ENCODE measurements at places on chromosomes 1 and 21.

DNA sequence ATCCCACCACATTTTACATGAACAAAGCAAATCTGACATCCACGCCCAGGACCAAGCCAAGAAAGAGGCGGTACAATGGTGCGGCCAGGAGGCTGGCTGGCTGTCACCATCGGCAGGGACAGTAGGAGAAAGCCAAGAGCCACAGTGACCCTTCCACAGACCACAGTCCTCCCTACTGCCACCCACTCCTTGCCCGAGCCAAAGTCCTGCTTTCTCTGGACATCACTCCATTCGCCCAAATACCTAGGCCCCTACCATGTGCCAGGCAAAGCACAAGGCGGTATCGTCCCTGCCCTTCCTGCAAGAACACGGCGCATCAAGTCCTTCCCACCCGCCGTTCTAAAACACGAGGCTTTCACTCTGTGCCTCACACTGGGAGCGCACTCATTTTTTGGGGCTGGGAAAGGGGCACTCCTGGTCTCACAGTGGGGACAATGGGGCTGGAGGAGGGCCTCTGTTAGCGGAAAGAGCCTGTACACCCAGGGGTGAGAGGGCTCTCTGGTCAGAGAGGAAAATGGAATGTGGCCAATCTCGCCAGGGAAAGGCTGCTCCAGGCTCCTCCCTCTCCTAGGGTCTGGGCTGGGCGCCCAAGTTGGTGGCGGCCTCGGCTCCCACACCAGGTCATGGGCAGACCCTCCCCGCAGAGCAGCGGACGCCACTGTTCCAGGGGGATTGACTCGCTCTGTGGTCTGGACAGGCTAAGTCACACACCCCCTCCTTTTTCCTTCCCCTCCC is 26.5 kb downstream of the SSBP3 start:
- no peak for DNase-seq
- H3K27me3 ChIP-seq, result no peaks in the 10 kb centered on the region
- peaks cover 74% of the 10 kb centered on the region for H3K4me1 ChIP-seq

- DNase-seq, result no peak
- H3K36me3 ChIP-seq, result no peaks in the 10 kb centered on the region
Measured at GRCh38 chr1:30250338-30250983, 472.9 kb downstream of the MATN1 start.

DNA sequence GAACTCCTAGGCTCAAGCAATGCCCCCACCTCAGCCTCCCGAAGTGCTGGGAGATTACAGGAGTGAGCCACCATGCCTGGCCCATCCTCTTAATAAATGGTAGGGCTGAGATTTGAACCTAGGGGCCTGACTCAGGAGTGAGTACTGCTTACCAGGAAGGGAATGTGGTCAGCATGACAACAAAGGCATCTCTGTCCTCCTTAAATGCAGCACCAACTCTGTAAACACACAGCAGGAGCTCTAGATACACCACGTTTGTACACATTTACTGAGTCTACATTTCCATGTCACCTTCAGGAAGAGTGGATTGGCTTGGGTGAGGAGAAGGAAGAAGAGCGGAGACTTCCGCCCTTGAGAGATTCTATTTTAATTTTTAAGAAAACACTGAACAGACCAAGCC is 38.5 kb downstream of the HIVEP3 start:
- H3K27ac ChIP-seq, result no peak overlapping the region
- H3K4me3 ChIP-seq, result no peak overlapping the region
- DNase-seq, result no peak
- peaks cover 36% of the 10 kb centered on the region for H3K4me1 ChIP-seq

DNA sequence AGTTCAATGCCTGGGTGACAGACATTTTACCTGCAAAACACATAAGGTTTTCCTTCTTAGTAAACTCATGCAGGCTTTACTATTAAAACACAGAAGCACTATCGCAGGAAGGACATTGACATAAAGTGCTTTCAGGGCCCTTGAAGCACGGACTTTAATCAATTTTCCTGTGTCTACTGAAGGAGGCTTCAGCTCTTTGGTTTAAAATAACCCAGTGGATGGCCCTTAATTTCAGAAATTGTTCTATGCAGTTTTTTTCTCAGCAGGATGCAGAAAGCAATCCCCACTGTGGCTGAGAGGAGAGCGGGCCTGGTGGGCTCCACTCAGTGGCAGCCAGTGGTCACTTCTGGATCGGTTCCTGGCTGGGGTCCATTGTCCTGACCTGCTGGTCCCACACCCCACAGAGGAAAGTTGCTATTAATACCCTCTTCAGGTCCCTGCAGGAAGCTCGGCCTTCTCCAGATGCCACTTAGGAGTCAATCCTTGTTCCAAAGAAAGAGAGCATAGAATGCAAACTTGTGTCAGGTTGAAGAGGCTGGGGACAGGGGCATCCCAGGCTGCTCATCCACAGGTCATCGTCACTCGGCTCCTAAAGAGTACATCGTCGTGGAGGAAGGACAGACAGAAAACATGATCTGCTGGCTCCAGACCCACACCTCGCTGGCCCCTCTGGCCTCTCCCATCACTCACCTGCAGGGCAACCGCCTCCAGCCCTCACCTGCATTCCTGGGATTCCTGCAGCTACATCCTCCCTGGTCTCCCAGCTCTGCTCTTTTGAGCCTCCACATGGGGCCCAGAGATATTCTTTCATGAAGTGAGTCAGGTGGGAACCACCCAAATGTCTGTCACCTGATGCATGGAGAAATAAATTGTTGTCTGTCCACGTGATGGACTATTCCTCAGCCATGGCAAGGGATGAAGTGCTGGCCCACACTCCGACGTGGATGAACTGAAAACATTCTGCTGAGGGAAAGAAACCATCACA is 153.1 kb downstream of the PSMG1 start:
- peak; percentile 80 for DNase-seq
- H3K36me3 ChIP-seq, result peaks cover 6% of the 10 kb centered on the region
- peaks cover 51% of the 10 kb centered on the region for H3K4me1 ChIP-seq
- H3K27ac ChIP-seq, result peak overlapping the region; percentile 81
- H3K27me3 ChIP-seq, result no peaks in the 10 kb centered on the region

DNA sequence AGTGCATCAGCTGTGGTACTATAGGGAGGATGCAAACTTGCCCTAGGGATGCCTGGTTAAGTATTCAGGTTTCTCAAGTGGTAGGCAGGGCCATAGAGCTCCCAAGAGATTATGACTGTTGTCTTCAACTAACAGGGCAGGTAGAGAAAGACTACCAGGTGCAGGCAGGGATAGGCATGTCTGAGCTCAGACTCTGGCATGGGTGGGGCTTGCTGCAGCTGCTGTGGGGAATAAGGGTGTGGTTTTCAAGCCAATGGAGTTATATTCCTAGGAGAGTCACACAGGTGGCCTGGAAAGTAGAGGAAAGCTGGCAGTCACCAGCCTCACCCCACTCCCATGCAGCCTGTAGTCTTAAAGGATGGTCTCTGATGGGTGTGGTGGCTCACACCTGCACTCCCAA is 673.4 kb upstream of the ADGRL4 start:
- no peak overlapping the region for H3K27ac ChIP-seq
- DNase-seq, result no peak
- no peaks in the 10 kb centered on the region for H3K27me3 ChIP-seq
- H3K4me1 ChIP-seq, result no peaks in the 10 kb centered on the region
- no peak overlapping the region for H3K4me3 ChIP-seq

DNA sequence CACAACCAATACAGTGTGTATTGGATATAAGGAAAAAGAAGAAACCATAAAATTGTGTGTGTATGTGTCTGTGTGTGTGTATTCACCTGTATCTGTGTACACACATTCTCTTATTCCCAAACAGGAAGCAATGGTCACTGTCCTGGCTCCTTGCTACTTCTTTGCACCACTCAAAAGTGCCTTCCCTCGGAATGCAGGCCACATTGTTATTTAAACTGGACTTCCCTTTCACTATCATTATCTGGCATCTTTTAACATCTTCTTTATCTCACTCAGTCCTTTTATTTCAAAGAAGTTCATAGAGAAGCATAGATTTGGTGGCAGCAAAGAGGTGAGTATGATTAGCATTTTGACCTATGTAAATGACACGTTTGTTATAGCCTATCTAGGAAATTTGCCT is 803.7 kb downstream of the NCAM2 start:
- peak overlapping the region; percentile 17 for H3K27ac ChIP-seq
- H3K4me1 ChIP-seq, result peaks cover 11% of the 10 kb centered on the region
- no peak for DNase-seq
- no peaks in the 10 kb centered on the region for H3K36me3 ChIP-seq

DNA sequence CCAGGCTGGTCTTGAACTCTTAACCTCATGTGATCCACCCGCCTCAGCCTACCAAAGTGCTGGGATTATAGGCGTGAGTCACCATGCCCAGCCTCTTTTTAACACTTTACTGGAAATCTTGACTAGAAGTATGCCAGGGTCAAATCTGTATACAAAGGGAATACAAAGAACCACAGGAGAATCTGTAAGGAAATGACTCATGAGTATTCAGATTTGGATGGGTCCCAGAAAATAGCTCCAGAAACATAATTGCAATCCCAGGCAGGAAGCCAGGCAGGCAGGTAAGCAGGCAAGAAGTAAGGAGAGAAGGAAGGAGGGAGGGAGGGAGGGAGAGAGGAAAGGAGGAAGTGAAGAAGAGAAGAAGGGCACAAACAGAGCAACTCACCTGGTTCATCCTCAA is 22.8 kb upstream of the TIAM1 start:
- peak overlapping the region; percentile 30 for H3K27ac ChIP-seq
- H3K36me3 ChIP-seq, result no peaks in the 10 kb centered on the region
- H3K27me3 ChIP-seq, result no peaks in the 10 kb centered on the region
- peaks cover 26% of the 10 kb centered on the region for H3K4me1 ChIP-seq
- no peak overlapping the region for H3K4me3 ChIP-seq
- no peak for DNase-seq

- peak overlapping the region; percentile 71 for H3K27ac ChIP-seq
- H3K4me3 ChIP-seq, result peak overlapping the region; percentile 78
- peaks cover 28% of the 10 kb centered on the region for H3K4me1 ChIP-seq
- H3K27me3 ChIP-seq, result peaks cover 28% of the 10 kb centered on the region
- DNase-seq, result peak; percentile 56
- H3K36me3 ChIP-seq, result peaks cover under 1% of the 10 kb centered on the region
Measured at GRCh38 chr1:155241069-155241679, 14.1 kb downstream of the ENTREP3 start.

DNA sequence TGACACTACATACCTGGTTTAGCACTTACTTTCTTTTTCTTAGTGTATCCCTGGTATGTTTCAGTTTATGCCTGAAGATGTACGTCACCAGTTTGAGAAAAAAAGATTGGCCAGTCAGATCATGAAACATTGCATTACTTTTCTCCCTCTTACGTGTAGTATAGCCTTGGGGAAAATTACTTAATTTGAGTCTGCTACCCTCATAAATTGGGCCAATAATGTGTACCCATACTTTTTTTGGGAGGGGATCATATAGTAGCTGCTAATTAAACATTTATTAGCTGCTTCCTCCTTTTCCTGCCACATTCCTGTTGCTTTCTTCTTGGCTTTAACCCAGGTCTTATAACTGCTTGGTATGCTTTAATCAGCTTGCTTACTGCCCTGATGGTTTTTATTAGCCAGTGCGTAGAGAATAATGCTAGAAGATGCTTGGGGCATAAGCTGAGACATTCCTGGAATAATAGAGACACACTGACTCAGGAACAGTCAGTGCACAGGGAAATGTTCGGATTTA is 32.1 kb downstream of the RABGAP1L start:
- H3K36me3 ChIP-seq, result peaks cover 8% of the 10 kb centered on the region
- H3K27ac ChIP-seq, result no peak overlapping the region
- DNase-seq, result no peak
- no peaks in the 10 kb centered on the region for H3K4me1 ChIP-seq
- no peak overlapping the region for H3K4me3 ChIP-seq

DNA sequence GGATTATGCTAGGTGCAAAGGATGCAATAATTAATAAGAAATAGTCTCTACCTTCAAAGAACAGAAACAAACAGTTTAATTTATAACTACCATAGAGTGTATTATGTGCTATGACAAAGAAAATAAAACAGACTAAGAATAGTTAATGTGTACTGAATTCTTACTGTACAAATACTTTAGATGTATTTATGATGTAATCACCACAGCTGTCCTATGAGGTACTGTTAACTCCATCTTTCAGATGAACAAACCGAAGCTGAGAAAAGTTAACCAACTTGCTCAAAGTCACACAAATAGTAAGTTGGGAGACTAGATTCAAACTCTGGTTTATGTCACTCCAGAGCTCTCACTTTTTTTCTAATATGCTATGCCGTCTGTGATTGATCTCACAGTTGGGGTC is 77.0 kb upstream of the FGGY start:
- H3K36me3 ChIP-seq, result peaks cover 10% of the 10 kb centered on the region
- no peak overlapping the region for H3K4me3 ChIP-seq
- no peak overlapping the region for H3K27ac ChIP-seq
- no peaks in the 10 kb centered on the region for H3K27me3 ChIP-seq
- no peak for DNase-seq
- H3K4me1 ChIP-seq, result peaks cover 12% of the 10 kb centered on the region

DNA sequence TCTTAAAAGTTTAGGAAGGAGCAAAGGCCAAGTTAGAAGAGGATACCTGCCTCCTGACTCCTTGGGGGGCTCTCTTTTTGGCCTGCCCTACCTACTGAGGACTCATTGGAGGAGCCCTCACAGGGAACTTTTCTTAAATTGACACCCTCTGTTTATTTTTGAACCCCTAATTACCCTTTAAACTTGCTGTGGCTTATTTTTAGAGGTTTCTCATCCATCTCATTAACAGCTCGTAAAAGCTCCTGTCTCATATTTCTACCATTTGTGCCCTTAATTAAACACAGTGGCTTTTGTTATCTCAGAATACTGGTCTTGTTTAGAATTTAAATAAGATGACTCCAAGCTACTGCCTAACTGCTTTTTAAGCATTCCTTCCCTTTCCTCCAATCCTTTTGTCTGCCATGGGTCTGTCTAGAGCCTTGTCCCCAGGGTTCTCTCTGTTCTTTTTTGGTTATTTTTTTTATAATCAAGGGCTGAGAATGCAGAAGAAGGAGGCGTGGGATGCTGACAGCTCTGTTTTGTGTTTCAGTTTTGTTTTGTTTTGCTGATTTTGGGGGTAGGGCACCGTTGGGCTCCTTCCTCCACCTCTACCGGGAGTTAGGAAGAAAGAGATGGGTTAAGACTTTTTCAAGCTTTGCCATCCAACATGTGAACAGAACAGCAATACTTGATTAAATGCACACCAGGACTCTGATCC is 78.0 kb downstream of the SYT6 start:
- H3K27ac ChIP-seq, result peak overlapping the region; percentile 95
- peaks cover 33% of the 10 kb centered on the region for H3K36me3 ChIP-seq
- H3K4me1 ChIP-seq, result peaks cover 68% of the 10 kb centered on the region
- DNase-seq, result no peak
- 0 out of 2 replicates have a peak overlapping the region, but pooled peaks have one; percentile 4 for H3K4me3 ChIP-seq
- H3K27me3 ChIP-seq, result peaks cover 10% of the 10 kb centered on the region

DNA sequence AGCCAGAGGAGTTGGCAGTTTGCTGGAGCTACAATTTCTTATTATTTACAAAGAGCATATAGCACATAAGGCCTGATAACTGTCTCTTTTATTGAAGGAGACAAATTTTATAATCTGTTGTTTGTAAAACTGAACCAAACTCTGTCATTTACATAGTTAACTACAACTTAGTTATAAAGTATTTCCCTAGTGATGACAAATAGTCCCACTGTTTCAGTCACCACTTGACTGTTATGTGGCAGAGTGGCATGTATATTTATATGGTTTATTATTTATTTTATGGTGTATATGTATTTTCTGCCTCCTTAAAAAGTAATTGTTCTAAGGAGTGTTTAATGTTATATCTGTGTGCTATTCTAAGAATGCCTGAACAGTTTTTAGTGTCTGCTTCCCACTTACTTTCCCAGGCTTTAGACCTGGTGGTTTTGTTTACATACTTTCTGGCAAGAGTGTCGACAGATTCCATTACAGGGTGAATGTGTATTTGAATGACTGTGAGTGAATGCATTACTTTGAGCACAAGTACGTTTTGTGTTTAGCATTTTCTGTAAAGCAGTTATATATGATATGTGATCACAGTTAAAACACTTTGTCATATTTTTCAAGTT is 10.0 kb downstream of the TSEN15 start:
- H3K36me3 ChIP-seq, result peaks cover 28% of the 10 kb centered on the region
- no peak overlapping the region for H3K4me3 ChIP-seq
- H3K27me3 ChIP-seq, result no peaks in the 10 kb centered on the region
- peaks cover 53% of the 10 kb centered on the region for H3K4me1 ChIP-seq
- H3K27ac ChIP-seq, result peak overlapping the region; percentile 60
- no peak for DNase-seq
